NCI-H510A treated with DMSO at 0.1 percent for 48 hours (cell line): ENCODE measurements at places on chromosomes 1 and 21.
A peak's percentile ranks its signal among the peaks of the same experiment; 100 is the strongest.

DNA sequence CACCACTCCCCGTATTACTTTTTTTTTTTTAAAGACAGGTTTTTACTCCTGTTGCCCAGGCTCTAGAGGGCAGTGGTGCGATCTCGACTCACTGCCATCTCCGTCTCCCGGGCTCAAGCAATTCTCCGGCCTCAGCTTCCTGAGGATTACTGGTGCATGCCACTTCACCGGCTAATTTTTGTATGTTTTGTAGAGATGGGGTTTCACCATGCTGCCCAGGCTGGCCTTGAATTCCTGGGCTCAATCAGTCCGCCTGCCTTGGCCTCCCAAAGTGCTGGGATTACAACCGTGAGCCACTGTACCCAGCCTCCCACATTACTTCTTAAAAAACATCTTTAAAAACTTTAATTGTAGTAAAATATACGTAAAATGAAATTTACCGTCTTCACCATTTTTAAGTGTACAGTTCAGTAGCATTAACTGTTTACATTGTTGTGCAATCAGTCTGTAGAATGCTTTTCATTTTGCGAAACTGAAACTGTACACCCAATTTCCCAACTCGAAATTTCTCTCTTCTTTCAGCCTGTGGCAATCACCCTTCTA lies 77.0 kb downstream of the ZMYM4 start:
- no peak for DNase-seq

DNA sequence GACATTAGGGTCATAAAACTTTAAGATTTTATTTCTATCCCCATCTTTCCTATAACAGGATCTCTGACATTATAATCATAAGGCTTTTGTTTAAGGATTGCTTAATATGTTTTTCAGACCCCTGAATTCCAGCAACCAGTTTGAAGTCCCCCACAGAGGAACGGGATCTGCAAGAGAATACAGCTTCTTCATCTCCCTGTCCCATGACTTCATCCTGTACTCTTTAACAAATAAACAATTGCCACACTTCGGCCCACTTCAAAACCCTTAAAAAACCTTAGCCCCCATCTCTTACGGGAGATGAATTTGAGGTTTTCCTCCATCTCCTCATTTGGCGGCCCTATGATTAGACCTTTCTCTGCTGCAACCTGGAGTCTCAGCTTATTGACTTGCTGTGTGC lies 35.8 kb downstream of the TESK2 start:
- no peak for DNase-seq

DNA sequence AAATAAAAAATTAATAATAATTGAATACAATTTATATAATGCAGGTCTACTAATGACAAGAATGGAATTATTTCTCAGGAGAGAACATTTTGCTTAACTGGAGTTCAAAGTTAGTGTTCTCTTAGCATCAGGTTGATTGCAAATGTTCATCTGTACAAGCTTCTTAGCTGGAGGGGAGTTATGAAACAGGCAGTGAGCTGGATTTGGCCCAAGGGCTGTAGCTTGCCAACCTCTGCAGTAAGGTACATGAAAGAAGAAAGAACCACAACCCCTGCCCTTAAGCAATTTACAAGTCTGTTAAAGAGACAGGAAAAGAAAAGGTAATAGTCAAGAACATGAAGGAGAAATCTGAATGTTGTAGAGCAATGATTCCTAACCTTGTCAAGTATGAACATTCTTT lies 17.0 kb downstream of the LPGAT1 start:
- no peak for DNase-seq

DNA sequence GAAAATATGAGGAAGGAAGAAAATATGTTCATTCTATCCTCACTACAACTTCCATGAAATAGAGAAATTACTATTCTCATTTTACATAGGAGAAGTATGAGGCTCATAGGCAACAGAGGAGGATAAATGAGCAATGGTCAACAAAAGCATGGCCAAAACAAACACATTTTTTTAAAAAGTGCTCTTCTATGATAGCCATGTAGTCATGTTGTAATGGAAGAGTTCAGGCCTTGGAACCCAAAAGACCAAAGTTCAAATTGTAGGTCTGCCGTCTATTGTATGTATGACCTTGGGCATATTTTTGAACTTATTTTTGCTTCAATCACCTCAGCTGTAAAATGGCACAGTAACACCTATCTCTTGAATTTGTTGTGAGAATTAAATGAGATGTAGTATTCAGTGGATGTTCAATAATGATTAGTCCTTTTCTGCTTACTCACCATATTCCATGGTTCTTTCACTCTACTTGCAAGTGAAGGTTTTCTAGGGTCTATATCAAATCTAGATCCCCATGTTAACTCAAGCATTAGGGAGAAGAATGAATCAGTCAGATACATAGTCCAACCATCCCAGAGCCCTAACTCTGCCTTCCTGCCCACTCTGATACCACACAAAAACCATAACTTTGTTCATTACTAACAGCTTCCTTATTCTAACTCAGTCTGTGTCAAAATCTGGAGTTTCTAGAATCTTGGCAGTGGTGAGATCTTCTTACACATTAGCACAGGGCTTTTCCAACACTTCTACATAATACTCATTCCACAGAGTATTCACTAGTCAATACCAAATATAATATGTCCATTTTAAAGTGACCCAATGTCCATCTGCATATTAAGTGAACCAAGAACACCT lies 353.2 kb downstream of the PLPP3 start:
- no peak for DNase-seq

DNA sequence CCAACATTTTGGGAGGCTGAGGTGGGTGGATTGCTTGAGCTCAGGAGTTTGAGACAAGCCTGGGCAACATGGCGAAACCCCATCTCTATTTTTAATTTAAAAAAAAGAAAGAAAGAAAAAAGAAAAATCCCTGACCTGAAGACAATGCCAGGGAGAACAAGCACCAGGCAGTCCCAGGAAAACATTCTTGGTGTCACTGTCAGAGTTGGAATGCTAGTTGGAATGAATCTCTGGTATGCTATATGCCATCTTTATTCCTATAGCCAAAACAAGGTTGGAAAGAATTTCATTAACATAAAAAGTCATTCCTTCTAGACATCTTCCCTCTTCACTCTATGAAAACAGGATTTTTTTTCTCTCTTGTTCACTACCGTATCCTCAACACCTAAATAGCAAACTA lies 2.8 kb downstream of the DNAJC8 start:
- DNase-seq: no peak

GRCh38 chr1:185556561-185556960 lies 177.6 kb upstream of the HMCN1 start:
- no peak for DNase-seq

DNA sequence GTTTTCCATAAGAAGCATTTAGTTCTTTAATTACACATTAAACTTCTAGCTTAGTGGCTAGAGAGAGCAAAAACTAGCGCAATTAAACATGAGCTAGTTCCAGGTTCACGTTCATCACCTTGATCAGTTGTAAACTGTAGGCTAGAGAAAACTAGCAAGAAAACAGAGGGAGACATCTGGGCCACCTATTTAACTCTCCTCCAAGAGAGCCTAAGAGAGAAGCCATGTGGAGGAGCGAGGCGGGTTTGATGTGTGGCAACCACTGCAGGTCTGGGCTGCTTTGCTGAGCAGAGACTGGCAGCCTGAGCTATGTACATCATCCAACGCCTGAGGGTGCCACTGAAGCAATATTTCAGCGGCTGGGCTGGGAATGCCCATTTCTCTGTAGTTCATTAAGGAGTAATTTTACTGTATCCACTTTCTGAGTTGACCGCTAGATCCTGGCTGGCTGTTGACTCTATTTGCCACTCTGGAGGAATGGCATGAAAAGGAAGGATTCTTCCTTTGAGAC lies 252.9 kb downstream of the DYRK1A start:
- DNase-seq: no peak

DNA sequence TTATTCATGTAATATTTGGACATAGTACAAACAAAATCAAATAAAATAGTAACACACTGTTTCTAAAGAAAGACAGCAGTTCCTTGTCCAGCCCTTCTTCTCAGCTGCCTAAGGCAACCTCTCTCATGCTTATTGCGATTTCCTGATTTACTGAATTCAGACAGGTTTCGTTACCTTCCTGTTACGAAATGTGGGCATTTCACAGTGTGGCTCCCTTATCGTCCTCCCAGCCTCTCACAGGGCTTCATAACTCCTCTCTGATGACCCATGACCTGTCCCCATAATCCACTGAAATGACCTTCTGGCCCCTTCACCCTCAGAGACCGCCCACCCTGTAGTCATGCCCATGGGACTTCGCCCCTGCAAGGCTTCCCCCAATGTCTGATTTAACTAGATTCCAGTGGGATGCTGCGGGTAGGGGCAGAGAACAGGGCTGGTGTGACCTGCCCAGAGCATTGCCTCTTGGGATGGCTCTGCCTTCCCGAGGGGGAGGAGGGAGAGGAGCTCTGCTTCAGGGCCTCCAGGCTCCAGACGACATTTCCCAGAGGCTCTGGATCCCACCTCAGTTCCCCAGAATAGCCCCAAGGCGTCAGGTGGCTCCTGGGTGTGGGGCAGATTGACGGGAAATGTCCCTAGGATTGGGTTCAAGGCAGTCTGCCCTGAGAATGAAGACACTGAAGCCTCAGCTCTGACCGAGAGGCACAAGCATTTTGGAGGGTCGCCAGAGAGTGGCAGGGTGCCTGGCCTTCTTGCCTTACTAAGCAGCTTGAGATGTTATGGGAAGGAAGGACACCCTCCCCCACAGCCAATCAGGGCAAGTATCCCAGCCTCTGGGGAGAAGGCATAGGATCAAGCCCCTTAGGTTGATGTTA lies 20.6 kb downstream of the PADI2 start:
- no peak for DNase-seq

- DNase-seq: no peak
Measured at GRCh38 chr1:29824025-29824424, 587.7 kb downstream of the PTPRU start.

GRCh38 chr1:106677721-106678120 lies 378.8 kb upstream of the PRMT6 start:
- no peak for DNase-seq

DNA sequence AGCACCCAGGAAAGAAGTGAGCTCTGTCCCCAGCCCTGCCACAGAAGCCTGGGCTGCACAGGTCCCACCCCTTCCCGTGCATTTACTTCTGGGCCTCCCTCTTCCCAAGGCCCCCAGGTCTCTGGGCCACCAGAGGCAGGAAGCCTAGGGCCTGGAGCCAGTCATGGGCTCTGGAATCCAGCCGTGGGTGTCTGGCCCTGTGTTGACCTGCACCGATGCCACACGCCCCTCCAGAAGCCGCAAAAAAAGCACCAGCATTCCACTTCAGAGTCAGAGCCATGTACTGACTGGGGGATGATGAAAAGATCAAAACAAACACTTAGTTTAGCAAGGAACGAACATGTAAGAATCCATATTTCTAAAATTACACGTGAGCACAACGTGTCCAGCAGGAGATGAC lies 141.7 kb downstream of the NPHP4 start:
- DNase-seq: no peak

DNA sequence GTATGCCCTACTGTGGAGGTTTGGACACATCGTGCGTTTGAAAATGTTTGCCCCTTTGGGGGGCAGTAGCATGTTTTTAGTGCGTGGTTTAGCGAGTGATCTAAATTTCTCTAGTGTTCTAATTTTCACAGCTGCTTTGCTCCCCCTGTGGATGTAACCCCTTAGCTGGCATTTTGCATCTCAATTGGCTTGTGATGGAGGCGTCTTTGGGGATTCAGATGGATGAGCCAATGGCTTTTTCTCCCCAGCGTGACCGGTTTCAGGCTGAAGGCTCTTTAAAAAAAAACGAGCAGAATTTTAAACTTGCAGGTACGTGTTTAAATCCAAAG lies 836 bp downstream of the CDC7 start:
- DNase-seq: peak; percentile 95

DNA sequence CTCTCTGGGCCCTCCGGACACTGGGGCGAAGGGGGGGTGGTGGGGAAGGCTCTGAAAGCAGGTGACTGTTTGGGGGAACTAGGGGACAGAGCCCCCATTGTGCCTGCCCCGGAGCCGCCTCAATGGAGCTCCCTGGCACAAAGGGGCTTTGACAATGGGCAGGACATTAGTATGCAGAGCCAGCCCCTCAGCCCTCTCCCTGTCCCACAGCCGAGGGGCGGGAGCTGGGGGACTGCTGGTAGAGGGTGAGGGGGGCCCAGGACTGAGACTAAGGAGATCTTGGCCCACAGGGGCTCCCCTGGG lies 7.8 kb downstream of the KCNJ10 start:
- no peak for DNase-seq

DNA sequence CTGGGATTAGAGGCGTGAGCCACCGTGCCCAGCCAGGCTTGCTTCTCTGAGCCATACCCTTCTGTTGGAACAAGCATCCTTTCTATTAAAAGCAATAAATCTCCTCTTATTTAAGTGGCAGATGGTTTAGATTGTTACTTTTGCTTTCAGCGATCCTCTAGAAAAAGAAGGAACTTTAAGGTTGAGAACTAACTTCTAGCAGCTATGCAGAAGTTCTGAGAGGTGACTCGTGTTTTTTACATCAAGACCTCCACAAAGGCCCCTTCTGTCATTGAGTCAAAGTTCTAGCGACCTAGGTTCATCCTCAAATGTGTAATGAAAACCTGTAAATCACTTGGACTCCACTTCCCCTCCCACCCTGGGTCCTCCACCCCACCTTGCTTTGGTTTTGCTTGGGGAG lies 30.8 kb downstream of the PLEKHO1 start:
- DNase-seq: no peak

DNA sequence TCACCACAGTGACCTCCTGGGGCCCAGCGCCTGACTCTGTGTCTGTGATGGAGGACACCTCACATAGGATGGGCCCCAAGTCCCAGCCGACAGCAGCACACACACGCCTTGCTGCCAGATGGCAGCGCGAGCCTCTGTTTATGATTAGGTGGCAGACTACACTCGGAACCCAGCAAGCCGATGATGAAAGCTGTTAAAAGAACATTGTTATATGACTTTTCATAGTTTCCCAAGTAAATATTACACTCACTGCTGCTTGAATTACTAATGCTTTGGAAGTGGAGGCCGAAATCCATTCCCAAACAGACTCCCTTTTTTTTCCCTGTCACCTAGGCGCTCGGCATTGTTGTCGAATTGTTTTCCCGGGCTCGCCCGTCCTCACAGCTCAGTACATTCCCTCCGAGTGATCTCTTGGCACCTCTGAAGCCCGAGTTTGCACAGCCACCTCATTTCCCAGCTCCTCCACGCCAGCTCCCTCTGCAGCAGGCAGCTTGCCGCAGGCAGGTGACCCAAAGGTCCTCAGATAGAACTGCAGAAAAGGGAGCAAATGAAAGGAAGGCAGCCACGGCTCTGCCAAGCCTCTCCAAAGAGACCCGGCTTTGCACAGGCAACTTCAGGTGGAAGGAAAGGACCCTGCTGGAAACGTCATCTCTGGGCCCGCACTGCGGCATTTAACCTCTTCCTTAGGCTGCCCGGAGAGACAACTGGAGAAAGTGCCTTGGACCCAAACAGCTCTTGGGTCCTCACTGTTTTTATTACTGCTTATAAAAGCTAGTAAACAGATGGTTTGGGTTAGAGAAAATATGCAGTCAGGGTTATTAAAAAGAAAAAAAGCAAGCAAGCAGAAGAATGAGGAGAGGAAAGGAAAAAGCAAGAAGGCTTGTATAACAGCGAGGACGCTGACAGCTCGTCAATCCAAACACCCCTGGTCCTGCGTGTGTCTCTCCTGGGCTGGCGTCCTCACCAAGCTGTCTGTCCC lies 72.2 kb upstream of the SLC25A33 start:
- peak; percentile 60 for DNase-seq

GRCh38 chr1:26728645-26729044 lies 32.8 kb downstream of the ARID1A start:
- DNase-seq: no peak
